Fibroblast of the conjunctiva (primary cell): ENCODE measurements at places on chromosomes 4 and X.

DNA sequence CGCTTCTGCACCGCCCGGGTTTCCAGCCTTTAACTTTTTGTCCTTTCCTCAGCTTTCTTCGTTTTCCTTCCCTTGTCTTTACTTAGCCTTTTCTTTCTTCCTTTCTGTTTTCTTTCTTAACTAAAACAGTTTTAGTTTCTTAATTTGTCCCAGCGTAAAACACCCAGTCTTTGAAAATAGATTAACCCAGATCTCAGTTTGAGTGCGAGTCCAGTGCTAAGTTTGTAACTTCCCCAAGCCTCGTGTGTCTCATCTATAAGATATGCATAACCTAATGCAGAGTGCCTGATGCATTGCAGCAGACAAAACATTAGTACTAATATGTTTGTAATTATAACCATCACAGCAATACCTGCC is 460 bp upstream of the GEMIN8 start:
- DNase-seq: no peak

DNA sequence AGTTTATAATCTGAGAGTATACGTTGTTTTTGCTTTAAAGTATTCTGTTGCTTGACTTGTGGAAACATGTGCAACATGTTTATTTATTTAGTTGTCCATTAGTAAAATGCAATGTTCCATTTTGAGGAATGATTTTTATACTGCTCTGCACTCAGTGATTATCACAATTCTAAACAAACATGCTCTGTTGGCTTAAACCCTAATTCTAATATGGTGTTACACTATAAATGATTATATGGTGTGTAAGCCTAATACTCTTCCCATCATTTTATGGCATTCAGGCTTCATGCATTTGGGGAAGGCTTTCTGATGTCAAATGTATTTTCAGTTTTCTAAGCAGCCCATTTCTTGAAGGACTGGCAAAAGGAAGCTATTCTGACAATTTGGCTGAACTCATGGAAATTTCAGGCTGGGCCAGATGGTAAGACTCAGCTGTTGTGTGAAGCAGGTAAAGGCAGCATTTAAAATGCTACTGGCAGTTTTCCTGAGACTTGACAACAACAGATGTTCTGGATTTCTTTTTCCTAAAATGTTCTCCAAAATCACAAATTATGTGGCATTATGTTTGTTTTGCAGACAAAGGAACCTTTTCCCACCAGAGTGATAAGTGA is 336.7 kb upstream of the GNPDA2 start:
- DNase-seq: no peak

- no peak for DNase-seq
Observed at GRCh38 chr4:167282171-167282864, 48.0 kb upstream of the SPOCK3 start.

DNA sequence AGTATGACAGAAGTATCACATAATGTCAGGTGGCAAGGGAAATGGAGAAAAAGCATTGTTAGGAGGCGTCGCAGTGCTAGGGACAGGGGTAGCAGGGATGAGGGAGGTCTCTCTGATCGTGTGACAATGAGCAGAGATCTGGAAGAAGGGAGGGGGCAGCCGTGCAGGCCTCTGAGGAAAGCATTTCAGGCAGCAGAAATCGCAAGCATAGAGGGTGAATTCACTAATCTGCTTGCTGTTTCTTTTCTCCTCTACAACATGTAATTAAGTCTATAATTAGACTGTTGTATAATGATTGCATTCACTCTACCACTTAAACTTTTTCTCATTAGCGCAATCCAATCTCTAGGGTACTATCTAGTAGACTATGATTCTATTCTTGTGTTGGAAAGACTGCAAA is 9.1 kb downstream of the CYP4V2 start:
- DNase-seq: no peak

DNA sequence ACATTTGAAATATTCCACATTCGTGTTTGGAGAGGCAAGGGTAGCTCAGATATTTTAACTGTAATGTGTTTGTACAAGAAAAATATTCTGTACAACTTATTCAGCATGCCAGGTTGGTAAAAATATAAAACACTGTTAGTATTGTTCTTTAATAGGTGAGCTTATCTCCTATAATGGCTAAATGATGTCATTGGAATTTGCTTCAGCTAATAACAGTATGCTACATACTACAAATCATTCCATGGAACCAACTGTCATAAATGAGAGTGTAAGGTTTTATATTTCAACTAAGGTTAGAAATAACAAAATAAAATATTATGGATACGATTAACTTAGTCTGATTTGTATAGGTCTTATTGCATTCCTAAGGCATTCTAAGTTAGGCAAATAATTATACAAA is 206.6 kb downstream of the ADGRL3 start:
- no peak for DNase-seq

GRCh38 chrX:47562615-47563243 is 1.7 kb downstream of the ARAF start:
- DNase-seq: no peak

- DNase-seq: peak; percentile 22
Observed at GRCh38 chr4:137253949-137254348, 278.3 kb downstream of the PCDH18 start.

GRCh38 chr4:141036786-141037185 is 96.5 kb downstream of the RNF150 start:
- DNase-seq: no peak

DNA sequence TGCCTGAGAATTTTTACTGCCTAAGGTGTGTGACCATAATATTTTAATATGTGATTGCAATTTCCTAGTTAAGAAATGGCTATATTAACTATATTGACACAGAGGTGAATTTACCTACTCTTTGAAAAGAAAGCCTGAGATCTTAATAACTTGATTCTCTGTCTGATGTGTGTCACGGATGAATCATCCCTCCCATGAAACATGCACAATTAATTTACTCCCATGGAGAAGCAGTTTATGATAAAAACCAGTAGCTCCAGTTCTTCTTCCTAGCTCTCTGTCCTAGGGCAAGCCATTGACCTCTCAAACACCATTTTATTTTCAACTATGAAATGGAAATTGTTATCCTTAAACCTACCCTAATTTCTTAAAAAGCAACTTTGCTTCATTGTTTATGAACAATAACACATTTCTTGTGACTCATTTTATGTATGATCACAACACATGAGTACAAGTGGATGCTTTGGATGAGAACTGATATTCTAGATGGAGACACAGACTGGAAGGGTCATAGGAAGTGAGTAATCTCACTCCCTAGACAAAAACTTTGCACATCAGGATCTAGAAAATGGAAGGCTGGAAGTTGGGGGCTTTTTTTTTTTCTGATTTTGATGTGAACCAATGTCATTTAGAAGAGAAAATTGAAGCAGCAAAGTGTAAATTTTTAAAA is 438.3 kb downstream of the GPAT3 start:
- DNase-seq: no peak

- DNase-seq: no peak
Observed at GRCh38 chr4:93502991-93503390, 325.6 kb upstream of the ATOH1 start.

GRCh38 chrX:71872542-71873458 is 37.8 kb upstream of the NHSL2 start:
- no peak for DNase-seq
